Stimulated activated CD8-positive, alpha-beta memory T cell treated with anti-CD3 and anti-CD28 coated beads, Interleukin-7, amount 100 ng/mL, for 1 hour (primary cell): ENCODE measurements at places on chromosomes 2 and 18.

- no peak for DNase-seq
Measured at GRCh38 chr2:86301009-86301408, 36.4 kb downstream of the REEP1 start.

GRCh38 chr2:221235941-221236340, 336.2 kb downstream of the EPHA4 start:
- DNase-seq, result no peak

DNA sequence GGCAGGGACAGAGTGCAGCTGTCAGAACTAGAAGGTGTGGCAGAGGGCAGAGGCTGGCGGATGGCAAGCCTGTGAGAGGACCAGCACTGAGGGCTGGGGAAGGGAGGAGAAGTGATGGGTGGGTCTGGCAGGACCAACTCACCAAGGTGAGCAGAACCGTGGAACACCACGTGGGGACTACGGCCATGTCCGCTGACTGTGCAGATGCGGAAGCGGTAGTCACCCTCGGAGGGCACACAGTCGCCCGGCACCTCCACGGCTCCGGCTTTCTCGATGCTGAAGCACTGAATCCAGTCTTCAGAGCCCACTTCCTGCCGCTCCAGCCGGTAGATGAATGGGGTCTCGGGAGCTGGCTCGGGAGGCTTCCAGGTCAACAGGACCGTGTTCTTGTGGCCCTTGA, 4.2 kb downstream of the OBSL1 start:
- no peak for DNase-seq

- DNase-seq, result no peak
Measured at GRCh38 chr2:56770490-56770889, 586.7 kb downstream of the CCDC85A start.

GRCh38 chr2:68292108-68292710, 27.5 kb downstream of the CNRIP1 start:
- no peak for DNase-seq

GRCh38 chr2:38515155-38516074, 87.3 kb downstream of the HNRNPLL start:
- no peak for DNase-seq

DNA sequence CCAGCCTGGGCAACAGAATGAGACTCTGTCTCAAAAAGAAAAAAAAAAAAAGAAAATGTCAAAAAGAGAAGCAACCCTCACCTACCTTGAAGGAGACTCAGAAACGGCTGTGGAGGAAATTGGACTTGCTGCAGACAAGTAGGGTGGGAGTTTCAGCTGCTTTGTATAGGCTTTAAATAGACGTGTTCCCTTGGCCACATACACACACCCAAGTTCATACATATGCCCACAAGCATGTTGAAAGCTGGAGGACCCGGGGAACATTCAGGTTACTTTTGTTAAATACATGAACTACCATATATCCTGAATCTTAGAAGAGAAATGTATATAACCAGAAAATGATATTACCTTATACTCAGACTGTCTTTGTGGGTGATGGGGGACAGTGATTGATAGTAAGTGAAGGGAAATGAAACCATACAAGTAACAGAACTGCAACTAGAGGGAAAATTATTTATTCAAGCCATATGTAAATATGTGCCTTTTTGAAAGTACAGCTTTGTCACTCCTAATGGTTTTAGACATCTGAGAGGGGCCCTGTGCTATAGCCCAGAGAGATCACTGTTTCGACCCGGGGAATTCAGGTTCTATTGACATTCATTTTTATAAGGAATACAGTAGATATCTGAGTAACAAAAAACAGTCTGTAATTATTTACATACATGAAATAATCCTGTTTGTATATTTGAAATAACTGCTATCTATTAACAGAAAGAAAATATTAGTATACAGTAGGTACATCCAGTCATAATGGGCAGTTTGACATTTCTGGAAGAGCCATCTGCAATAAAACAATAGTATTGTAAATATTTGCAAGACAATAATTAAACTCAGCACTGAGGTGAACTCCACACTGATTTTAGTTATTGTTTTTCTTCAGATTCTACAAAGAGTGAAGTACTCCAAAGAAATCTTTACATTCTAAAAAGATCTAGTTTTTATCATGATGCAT, 48.0 kb upstream of the TGIF1 start:
- DNase-seq, result no peak

- DNase-seq, result no peak
Measured at GRCh38 chr18:6547476-6547875, 132.8 kb upstream of the L3MBTL4 start.

DNA sequence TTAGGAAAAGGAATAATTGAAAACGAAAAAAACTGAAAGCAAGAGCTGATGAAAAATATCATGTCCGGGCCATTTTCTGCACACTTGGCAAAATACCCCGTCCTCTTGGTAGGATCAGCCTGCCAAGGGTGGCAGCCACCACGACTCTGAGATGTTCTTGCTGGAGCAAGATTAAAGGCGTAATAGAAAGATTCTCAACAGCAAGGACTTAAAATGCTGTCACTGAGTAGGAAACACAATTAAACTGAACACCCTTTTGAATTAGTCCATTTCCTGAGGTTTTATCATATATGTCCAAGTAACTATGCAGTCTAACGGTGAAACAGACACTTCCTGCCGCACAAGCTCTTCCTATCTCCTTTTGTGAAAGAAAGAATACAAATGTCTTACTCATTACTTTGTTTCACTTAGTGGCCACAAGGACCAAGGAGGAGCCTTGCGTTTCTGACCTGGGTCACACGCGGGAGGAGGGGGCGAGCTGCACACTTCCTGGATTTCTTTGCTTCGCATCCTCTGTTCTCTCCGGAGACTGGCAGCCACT, 222.7 kb downstream of the PIEZO2 start:
- DNase-seq, result no peak

DNA sequence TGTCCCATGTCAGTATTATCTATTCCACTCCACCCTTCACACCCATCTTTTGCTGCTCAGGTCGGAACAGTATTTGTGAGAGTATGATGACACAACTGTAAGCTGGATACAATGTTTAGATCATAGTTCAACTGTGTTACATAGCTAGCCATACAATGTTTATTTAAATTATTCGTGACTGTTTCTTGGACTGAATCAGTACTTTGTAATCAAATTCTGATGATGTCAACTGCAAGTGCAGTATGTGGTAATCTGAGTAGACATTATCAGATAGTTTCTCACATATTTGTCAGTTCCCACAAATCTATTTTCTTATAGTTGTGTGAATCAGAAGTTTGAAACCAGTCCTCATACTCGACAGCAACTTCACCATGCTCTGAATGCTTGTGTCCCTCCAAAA, 177.6 kb downstream of the ZNF407 start:
- DNase-seq, result no peak

DNA sequence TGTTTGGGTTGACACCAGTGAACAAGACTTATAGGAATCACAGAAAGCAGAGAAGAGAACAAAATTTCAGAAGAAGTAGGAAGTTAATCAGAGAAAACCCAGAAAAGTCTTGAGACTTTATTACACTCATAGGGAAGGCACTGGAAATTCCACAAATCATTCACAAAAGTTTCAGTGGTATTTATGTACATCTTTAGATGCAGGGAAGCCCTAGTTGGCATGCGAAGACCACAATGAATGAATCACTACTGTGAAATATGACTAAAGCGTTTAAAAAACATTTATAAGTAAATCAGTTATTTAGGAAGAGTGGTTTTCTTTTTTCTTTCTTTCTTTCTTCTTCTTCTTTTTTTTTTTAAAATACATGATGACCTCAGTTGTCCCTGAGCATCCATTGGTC, 105.1 kb downstream of the NUP35 start:
- no peak for DNase-seq

DNA sequence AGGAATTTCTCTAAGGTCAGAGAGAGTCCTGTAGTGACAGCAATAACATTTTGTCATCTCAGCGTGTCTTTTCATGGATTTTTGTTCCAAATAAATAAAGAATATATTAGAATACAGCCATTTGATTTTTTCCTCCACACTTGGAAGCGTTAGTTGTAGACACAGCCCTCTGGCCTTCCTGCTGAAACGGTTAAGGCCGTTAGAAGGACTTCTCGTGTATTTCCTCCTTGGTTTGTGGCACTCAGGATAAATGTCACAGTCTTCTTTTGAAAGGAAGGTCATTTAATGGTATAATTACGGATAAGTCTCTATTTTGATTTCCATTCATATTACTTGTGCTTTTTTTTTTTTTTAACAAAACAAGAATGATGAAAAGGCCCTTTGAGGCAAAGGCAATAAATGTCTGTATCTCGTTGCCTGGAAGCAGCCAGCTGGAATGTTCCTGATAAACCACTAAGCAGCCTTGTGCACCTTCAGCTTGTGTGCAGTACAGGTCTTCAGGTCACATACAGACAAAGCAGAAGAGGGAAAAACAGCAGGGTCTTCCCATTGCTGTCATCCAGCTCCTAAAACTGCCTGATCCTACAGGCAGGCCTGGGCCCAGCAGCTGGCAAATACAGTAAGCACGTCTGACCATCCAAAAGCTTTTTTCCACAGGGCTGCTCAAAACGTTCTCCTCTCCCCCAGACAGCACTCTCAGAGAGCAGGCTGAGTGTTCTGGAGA, 14.4 kb downstream of the EFR3B start:
- no peak for DNase-seq

DNA sequence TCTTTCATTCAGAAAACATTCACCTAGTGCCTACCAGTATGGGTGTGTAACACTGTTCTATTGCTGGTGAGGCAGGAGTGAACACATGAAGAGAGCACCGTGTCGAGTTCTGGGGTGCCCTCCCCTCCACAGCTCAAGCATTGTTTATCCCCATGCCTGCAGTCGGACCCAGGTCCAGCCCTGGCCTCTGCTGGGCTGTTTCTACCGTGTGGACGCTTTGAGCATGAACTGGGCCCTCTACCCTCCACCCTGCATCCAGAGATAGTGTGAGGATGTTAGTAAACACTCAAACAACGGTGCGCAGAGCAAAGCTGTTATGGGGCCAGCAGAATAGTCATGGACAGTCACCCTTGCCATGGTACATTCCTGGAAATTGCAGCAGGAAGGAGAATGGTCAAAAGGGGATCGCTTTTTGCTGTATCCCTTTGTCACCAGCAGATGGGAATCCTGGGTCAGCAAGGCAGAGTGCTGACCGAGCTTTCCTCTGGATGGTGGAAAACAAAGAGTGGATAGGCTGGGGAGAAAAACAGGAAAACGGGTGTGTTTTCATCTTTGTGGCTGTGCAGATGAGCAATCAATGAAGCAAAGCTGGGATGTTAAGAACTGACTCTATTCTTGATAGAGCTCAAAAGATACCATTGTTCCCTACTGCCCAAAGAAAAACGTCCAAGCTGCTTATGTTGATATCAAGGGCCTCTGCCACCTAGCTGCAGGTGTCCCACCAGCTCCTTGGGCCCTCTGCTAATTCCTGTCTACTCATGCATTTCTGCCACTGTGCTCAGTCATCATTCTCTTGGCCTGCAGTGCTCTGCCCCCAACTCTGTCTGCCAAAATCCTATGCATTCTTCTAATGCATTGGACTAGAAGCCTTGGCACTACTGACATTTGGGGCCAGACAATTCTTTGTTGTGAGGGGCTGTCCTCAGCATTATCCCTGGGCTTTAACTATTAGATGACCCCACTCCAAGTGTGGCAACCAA, 38.7 kb downstream of the REEP1 start:
- no peak for DNase-seq

- DNase-seq, result no peak
Measured at GRCh38 chr2:208319391-208319790, 53.3 kb downstream of the PIKFYVE start.

GRCh38 chr2:140013545-140014203, 1233.5 kb upstream of the NXPH2 start:
- no peak for DNase-seq

DNA sequence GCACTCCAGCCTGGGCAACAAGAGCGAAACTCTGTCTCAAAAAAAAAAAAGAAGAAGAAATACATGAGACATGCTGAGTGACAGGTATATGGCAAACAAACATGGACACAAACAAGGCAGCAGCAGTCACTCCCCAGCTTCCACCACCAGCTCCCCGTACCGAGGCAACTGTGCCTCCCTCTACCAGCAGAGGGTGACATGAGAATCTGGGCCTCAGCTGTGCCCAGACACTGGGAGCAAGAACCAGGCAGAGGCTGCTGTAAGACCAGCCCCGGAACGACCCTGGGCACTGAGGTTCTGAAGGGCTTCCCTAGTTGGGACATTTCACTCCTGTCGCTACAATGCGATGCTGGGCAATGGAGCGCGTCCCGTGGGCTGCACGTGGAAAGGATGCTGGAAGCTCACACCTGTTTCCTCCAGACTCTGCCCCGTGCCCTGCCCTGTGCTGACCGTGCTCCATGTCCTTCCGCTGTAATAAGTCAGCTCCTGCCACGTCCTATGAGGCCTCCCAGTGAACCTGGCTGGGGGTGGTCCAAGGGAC, 37.1 kb downstream of the BOK start:
- no peak for DNase-seq

DNA sequence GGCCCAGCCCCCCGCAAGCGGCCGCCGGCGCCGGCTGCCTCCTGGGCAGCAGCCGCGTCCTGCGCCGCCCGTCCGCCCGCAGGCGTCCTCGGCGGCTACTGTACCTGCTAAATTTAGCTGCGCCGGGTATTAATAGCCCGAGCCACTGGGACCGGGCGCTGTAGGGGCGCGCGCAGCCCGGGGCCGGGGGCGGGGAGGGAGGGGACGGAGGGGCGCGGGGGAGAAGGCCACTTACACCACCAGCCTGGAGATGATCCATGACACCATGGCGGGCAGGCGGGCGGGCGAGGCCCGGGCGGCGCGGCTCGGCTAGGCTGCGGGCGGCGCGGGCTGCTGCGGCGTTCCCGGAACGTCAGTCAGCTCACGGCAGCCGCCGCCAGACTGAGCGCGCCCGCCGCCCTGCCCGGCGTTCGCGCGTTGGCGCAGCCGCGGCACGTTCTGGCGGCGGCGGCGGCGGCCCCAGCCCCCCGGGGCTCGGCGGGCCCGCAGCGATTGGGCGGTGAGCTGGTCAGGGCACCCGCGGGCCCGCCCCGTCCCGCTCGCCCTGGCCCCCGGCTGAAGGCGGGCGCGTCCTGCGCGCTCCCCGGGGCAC, at the start of gene REEP1:
TSS of gene REEP1 (minus strand) at position 383 of the 592 bp plus-strand sequence. CDS start at position 267, 116 bp downstream.
- no peak for DNase-seq

DNA sequence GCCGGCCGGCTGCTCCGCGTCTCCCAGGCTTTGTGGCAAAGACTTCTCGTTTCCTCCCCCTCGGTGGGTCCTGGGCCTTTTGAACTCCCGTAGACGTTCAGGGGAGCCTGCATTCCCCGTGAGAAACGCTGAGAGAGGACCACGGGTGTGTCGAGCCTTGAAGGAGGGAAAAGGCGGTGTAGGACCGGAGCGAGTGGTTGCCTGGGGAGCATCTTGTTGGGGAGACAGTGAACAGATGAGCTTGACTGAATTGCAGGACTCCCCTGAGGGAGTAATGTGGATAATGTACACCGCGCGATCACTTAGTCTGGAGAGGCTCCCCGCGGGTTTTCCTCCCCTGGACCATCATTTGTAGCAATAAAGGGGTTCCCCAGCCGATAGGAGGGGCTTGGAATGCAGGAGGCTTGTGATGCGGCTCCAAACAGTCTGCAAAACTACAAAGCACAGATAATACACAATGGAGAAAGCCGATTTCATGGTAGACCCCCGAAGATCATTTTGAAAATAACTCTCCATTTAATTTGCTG, 769 bp downstream of the ALMS1 start:
- DNase-seq, result no peak

DNA sequence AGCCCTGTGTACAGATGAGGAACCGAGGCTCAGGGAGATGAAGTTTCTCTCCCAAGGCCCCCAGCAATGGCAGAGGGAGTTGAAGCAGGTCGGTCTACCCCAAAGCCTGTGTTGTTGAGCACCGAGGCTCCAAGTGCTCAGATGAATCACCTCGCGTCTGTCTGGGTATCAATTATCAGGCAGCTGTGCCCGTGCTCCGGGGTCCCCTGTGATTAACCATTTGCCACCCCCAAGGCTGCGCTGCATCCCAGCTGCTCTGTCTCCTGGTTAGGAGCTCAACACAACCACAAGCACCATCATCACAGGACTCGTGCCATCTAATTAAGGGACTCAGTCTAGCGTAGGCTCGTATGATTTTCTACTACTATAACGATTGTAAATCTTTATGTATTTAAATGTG, 27.1 kb downstream of the LIPG start:
- DNase-seq, result no peak
